Aorta (tissue), 5 donors: ENCODE measurements at places on chromosomes 4 and X.

GRCh38 chr4:106238820-106239420 lies 77.1 kb downstream of the TBCK start:
- DNase-seq = no peak
- H3K36me3 ChIP-seq = no peaks in the 10 kb centered on the region
- H3K4me3 ChIP-seq = no peak overlapping the region
- no peaks in the 10 kb centered on the region for H3K4me1 ChIP-seq

- no peak overlapping the region for H3K4me3 ChIP-seq
- H3K36me3 ChIP-seq = no peaks in the 10 kb centered on the region
- no peaks in the 10 kb centered on the region for H3K4me1 ChIP-seq
- DNase-seq = no peak
Observed at GRCh38 chrX:68511255-68511654, 12.4 kb downstream of the YIPF6 start.

GRCh38 chrX:42106556-42106955 lies 183.2 kb upstream of the CASK start:
- no peak for DNase-seq
- H3K27ac ChIP-seq = no peak overlapping the region
- no peaks in the 10 kb centered on the region for H3K27me3 ChIP-seq
- no peak overlapping the region for H3K4me3 ChIP-seq
- no peaks in the 10 kb centered on the region for H3K36me3 ChIP-seq
- H3K4me1 ChIP-seq = no peaks in the 10 kb centered on the region

GRCh38 chr4:183014361-183015084 lies 84.5 kb upstream of the WWC2 start:
- no peaks in the 10 kb centered on the region for H3K36me3 ChIP-seq
- no peak for DNase-seq
- peaks cover 1% of the 10 kb centered on the region for H3K27me3 ChIP-seq
- no peaks in the 10 kb centered on the region for H3K4me1 ChIP-seq
- no peak overlapping the region for H3K27ac ChIP-seq
- H3K4me3 ChIP-seq = no peak overlapping the region

- H3K36me3 ChIP-seq = no peaks in the 10 kb centered on the region
- H3K4me1 ChIP-seq = no peaks in the 10 kb centered on the region
- DNase-seq = no peak
- H3K4me3 ChIP-seq = no peak overlapping the region
- no peak overlapping the region for H3K27ac ChIP-seq
Observed at GRCh38 chr4:155530290-155530689, 136.4 kb upstream of the GUCY1A1 start.

GRCh38 chrX:13383907-13384306 lies 64.1 kb upstream of the ATXN3L start:
- peaks cover 4% of the 10 kb centered on the region for H3K4me1 ChIP-seq
- H3K36me3 ChIP-seq = no peaks in the 10 kb centered on the region
- no peaks in the 10 kb centered on the region for H3K27me3 ChIP-seq
- no peak for DNase-seq
- H3K27ac ChIP-seq = no peak overlapping the region

DNA sequence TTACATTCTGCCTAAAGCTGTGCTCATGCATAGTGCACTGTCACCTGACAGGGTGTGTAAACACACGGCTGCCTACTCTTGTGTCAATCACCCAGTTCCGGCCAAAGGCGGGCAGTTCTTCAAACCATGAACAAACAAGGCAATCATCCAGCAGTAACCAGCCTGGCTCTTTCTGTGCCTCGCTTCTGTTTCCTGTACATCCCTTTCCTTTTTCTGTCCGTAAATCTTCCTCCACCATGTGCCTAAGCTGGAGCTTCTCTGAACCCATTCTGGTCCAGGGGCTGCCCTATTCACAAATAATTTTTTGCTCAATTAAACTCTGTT lies 60.8 kb upstream of the CBR4 start:
- H3K27me3 ChIP-seq = no peaks in the 10 kb centered on the region
- no peaks in the 10 kb centered on the region for H3K4me1 ChIP-seq
- no peaks in the 10 kb centered on the region for H3K36me3 ChIP-seq
- no peak overlapping the region for H3K27ac ChIP-seq

- DNase-seq = no peak
- H3K4me1 ChIP-seq = no peaks in the 10 kb centered on the region
- no peak overlapping the region for H3K27ac ChIP-seq
- H3K36me3 ChIP-seq = no peaks in the 10 kb centered on the region
Observed at GRCh38 chr4:178809921-178810320, 1367.7 kb upstream of the AGA start.

DNA sequence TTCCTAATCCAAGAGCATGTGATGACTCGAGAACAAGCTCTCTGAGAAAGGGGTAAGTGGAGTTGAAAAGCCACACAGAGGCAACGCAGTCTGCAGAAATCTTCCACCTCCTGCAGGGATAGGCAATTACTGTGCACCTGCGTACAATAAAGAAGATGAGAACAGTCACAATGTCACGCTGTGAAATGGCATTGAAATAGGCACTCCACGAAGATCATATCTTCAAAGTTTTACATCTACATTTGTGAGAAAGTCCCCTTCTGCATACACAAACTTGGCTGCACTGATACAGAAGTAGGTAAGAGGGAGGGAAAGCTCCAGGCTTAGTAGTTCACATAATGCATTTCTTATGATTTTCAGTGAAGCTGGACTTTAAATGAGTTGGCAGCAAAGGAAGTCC lies 27.1 kb downstream of the DDX60L start:
- no peaks in the 10 kb centered on the region for H3K36me3 ChIP-seq
- no peak for DNase-seq
- H3K27ac ChIP-seq = no peak overlapping the region
- H3K4me3 ChIP-seq = no peak overlapping the region

- DNase-seq = peak; percentile 67
- no peaks in the 10 kb centered on the region for H3K4me1 ChIP-seq
- H3K4me3 ChIP-seq = no peak within 1 kb of the TSS
- H3K36me3 ChIP-seq = no peaks in the 10 kb centered on the region
Observed at GRCh38 chrX:153445856-153446635, at the start of gene TREX2. TSS of gene TREX2 (minus strand) at chrX:153446056. CDS start at chrX:153445430, 626 bp downstream.

GRCh38 chrX:153410373-153410772 lies 899 bp upstream of the ZFP92 start:
- H3K27ac ChIP-seq = no peak overlapping the region
- H3K4me3 ChIP-seq = no peak overlapping the region

- DNase-seq = no peak
- H3K27me3 ChIP-seq = no peaks in the 10 kb centered on the region
- H3K36me3 ChIP-seq = no peaks in the 10 kb centered on the region
- no peak overlapping the region for H3K27ac ChIP-seq
- no peak overlapping the region for H3K4me3 ChIP-seq
- no peaks in the 10 kb centered on the region for H3K4me1 ChIP-seq
Observed at GRCh38 chrX:103774070-103774642, 2.5 kb upstream of the PLP1 start.

- no peaks in the 10 kb centered on the region for H3K4me1 ChIP-seq
- no peak for DNase-seq
- no peaks in the 10 kb centered on the region for H3K36me3 ChIP-seq
- no peaks in the 10 kb centered on the region for H3K27me3 ChIP-seq
- no peak overlapping the region for H3K4me3 ChIP-seq
Observed at GRCh38 chr4:158102904-158103303, 69.9 kb downstream of the GASK1B start.

DNA sequence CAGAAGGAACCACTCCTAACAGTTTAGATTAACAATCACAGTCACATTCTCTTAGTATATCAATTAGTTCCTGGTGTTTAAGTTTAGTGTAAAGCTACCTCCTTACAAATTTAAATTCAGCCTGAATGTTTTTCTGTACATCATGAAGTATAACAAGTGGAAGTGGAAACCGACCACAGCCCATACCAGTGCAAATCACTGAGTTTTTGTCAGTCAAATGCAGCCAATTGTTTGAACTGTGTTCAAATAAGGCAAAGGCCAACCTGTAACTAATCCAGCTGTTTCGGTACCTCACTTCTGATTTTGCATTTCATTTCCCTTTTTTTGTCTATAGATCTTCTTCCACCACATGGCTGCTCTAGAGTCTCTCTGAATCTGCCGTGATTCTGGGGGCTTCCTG lies 1215.3 kb downstream of the PCDH18 start:
- no peaks in the 10 kb centered on the region for H3K36me3 ChIP-seq
- H3K4me1 ChIP-seq = no peaks in the 10 kb centered on the region
- no peak overlapping the region for H3K4me3 ChIP-seq
- no peak overlapping the region for H3K27ac ChIP-seq

- no peaks in the 10 kb centered on the region for H3K4me1 ChIP-seq
- H3K36me3 ChIP-seq = no peaks in the 10 kb centered on the region
- no peak for DNase-seq
- no peak overlapping the region for H3K27ac ChIP-seq
- H3K4me3 ChIP-seq = no peak overlapping the region
Observed at GRCh38 chrX:130393451-130394074, 8.1 kb upstream of the GPR119 start.

- H3K4me3 ChIP-seq = no peak overlapping the region
- DNase-seq = no peak
- H3K36me3 ChIP-seq = no peaks in the 10 kb centered on the region
- H3K27me3 ChIP-seq = no peaks in the 10 kb centered on the region
- no peak overlapping the region for H3K27ac ChIP-seq
- H3K4me1 ChIP-seq = no peaks in the 10 kb centered on the region
Observed at GRCh38 chr4:87388901-87389300, 2.1 kb downstream of the HSD17B11 start.

GRCh38 chrX:45009371-45010000 lies 136.5 kb downstream of the KDM6A start:
- no peaks in the 10 kb centered on the region for H3K36me3 ChIP-seq
- no peak for DNase-seq
- H3K4me3 ChIP-seq = no peak overlapping the region
- no peaks in the 10 kb centered on the region for H3K4me1 ChIP-seq

- H3K27me3 ChIP-seq = no peaks in the 10 kb centered on the region
- no peak for DNase-seq
Observed at GRCh38 chrX:41720125-41720779, 3.7 kb upstream of the GPR82 start.

GRCh38 chr4:55396308-55397125 lies 760 bp downstream of the TMEM165 start:
- peak; percentile 84 for DNase-seq
- peak overlapping the region; percentile 99 for H3K4me3 ChIP-seq
- H3K36me3 ChIP-seq = no peaks in the 10 kb centered on the region
- H3K27me3 ChIP-seq = no peaks in the 10 kb centered on the region
- H3K27ac ChIP-seq = peak overlapping the region; percentile 98
- H3K4me1 ChIP-seq = no peaks in the 10 kb centered on the region

- no peaks in the 10 kb centered on the region for H3K36me3 ChIP-seq
- H3K27ac ChIP-seq = no peak overlapping the region
- no peak for DNase-seq
- H3K4me3 ChIP-seq = no peak overlapping the region
- no peaks in the 10 kb centered on the region for H3K27me3 ChIP-seq
Observed at GRCh38 chr4:114072781-114073180, 93.3 kb upstream of the ARSJ start.

- no peaks in the 10 kb centered on the region for H3K36me3 ChIP-seq
- no peaks in the 10 kb centered on the region for H3K27me3 ChIP-seq
Observed at GRCh38 chr4:61273233-61273632, 73.1 kb downstream of the ADGRL3 start.

GRCh38 chr4:12519426-12519825 lies 964.7 kb downstream of the RAB28 start:
- H3K4me1 ChIP-seq = no peaks in the 10 kb centered on the region
- H3K27ac ChIP-seq = no peak overlapping the region
- H3K4me3 ChIP-seq = no peak overlapping the region
- no peaks in the 10 kb centered on the region for H3K36me3 ChIP-seq
- DNase-seq = no peak

GRCh38 chr4:53912766-53913497 lies 151.5 kb downstream of the CHIC2 start:
- no peak for DNase-seq
- no peaks in the 10 kb centered on the region for H3K4me1 ChIP-seq
- peaks cover 2% of the 10 kb centered on the region for H3K36me3 ChIP-seq
- no peak overlapping the region for H3K4me3 ChIP-seq

DNA sequence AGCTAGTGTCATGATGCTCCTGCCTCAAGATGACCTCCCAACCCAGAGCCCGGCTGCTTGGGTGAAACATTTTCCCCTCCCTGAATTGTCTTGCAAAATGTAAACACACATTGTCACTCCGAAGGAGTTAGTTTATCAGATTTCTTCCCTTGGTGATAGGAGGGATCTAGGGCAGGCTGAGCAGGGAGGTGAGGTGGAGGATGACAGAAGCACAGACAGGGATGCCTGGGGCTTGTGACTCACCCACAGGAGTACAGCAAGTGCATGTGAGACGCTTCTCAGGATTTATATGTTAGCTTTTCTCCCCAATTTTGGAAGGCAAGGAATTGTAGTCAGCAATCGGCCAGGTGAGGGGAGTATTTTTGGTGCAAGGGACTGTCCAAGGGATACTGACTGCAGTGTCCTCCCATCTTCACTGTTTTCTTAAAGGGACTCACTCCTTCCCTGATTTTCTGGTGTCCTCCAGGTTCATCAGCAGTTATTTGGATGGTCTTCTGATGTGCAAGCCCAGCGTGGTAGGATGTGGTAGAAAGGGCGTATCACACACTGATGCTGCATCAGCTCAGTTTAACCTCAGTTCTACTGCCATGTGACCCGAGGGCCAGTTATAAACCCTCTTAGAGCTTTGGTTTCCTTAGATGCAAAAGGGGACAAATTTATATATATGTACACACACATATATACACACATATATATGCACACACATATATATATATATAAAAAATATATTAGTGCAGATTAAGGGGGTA lies 46.2 kb upstream of the IGFBP7 start:
- no peak overlapping the region for H3K27ac ChIP-seq
- H3K27me3 ChIP-seq = no peaks in the 10 kb centered on the region
- no peaks in the 10 kb centered on the region for H3K36me3 ChIP-seq
- DNase-seq = no peak

DNA sequence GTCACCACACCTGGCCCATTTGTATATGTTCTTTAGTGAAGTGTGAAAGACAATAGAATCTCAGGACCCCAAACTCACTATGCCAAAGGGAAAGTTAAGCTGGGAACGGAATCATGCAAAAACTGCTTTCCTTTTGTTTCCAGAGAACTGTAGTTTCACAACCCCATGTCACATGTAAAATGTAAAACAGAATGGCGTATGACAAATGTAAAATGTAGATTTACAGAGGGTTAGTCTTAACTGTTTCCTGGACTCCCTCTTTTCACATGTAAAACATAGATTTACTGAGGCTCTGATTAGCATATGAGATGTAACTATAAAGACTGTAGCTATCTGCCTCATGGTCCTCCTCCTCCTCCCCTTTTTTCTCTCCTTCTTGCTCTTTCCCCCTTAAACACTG lies 66.3 kb downstream of the ABLIM2 start:
- H3K36me3 ChIP-seq = no peaks in the 10 kb centered on the region
- H3K27me3 ChIP-seq = no peaks in the 10 kb centered on the region
- no peak overlapping the region for H3K4me3 ChIP-seq
- no peaks in the 10 kb centered on the region for H3K4me1 ChIP-seq
